ENCODE measurements at places on chromosomes 5 and 9.

- no peak for DNase-seq
- peaks cover 61% of the 10 kb centered on the region for H3K4me1 ChIP-seq
- H3K27ac ChIP-seq: peak overlapping the region; percentile 19
- no peaks in the 10 kb centered on the region for H3K36me3 ChIP-seq
- H3K27me3 ChIP-seq: no peaks in the 10 kb centered on the region
Observed at GRCh38 chr9:125509476-125509875, 197.5 kb downstream of the MAPKAP1 start.

DNA sequence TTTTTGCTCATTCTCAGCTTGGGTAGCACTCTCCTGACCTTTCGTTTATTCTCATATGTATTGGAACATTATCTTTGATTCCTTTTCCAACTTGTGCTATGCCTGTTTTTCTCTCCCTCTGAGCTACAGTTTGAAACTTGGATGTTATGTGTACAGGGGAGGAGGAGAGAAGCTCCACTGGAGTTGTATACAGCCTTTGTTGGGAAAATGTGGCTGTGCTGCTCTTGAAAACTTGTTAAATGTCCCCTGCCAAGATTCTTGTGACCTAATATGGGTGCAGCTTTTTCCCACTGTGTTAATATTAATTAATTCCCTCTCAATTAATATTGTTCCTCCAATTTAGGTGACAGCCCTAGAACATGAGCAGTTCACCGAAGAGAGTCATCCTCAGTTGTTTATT is 235.4 kb downstream of the AOPEP start:
- H3K27me3 ChIP-seq: no peaks in the 10 kb centered on the region
- H3K4me3 ChIP-seq: no peak overlapping the region
- DNase-seq: no peak
- no peaks in the 10 kb centered on the region for H3K36me3 ChIP-seq

DNA sequence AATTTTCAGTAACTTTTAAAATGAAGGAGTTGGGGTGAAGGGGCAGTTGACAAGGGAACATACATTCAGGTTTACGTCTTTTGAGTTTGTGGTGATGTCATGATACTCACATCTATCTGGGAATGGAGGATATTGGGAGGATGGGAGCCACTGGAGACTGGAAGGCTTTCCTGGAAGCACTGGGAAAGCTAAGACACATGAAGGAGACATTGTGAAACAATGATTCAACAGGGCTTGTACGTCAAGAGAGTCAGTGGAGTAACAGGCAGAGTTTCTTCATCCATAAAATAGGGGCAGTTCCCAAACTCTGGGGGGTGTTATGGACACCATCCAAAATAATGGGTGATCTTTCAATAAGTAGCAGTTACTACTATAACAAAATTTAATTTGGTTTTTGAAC is 572.8 kb downstream of the CCDC171 start:
- H3K36me3 ChIP-seq: no peaks in the 10 kb centered on the region
- H3K27me3 ChIP-seq: no peaks in the 10 kb centered on the region
- no peak overlapping the region for H3K4me3 ChIP-seq

DNA sequence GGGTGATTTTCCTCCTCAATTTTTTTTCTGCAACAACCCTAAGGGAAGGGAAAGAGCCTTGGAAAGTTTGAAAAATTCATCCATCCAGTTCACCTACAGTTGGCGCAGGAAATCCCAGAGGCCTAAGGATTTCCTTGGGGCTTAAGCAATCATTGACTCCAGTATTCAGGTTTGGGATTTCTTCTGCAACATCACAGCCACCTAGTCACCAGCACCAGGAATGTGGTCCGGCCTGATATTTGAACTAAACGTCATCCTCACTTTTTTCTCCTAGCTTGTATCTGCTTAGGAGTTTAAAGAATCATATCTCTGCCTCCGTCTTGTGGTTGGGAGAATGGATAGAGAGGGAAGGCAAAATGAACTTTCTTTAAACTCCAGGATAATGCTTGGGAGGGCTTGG is 20.2 kb upstream of the TLE4 start:
- DNase-seq: no peak
- no peaks in the 10 kb centered on the region for H3K36me3 ChIP-seq
- no peaks in the 10 kb centered on the region for H3K27me3 ChIP-seq
- H3K27ac ChIP-seq: no peak overlapping the region

DNA sequence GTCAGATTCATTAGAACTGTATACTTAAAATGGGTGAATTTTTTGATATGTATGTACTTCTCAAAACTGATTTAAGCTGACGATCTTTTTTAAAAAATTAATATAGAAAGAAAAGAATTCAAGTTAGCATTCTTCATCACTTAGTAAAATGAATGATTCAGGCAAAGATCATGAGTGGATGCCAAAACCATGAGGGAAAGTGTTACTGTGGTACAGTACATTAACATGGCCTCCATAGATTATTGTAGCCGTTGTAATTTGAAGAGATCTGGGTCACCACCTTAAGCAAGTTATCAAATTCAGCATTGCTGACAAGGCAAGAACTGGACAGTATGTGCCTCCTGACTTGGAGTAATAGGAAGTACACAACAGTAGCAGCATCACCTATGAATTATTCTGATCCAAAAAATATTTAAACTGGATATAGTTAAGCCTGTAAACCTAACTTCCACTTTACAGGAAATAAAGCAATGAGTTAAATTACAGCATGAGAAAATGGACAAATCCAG is 29.7 kb downstream of the C9orf85 start:
- no peak overlapping the region for H3K4me3 ChIP-seq
- H3K27me3 ChIP-seq: no peaks in the 10 kb centered on the region
- no peaks in the 10 kb centered on the region for H3K36me3 ChIP-seq
- DNase-seq: no peak
- H3K27ac ChIP-seq: peak overlapping the region; percentile 48
- peaks cover 46% of the 10 kb centered on the region for H3K4me1 ChIP-seq

- no peak for DNase-seq
- H3K4me1 ChIP-seq: peaks cover 20% of the 10 kb centered on the region
- peak overlapping the region; percentile 61 for H3K27ac ChIP-seq
Observed at GRCh38 chr5:101995585-101995984, 300.5 kb downstream of the SLCO4C1 start.

DNA sequence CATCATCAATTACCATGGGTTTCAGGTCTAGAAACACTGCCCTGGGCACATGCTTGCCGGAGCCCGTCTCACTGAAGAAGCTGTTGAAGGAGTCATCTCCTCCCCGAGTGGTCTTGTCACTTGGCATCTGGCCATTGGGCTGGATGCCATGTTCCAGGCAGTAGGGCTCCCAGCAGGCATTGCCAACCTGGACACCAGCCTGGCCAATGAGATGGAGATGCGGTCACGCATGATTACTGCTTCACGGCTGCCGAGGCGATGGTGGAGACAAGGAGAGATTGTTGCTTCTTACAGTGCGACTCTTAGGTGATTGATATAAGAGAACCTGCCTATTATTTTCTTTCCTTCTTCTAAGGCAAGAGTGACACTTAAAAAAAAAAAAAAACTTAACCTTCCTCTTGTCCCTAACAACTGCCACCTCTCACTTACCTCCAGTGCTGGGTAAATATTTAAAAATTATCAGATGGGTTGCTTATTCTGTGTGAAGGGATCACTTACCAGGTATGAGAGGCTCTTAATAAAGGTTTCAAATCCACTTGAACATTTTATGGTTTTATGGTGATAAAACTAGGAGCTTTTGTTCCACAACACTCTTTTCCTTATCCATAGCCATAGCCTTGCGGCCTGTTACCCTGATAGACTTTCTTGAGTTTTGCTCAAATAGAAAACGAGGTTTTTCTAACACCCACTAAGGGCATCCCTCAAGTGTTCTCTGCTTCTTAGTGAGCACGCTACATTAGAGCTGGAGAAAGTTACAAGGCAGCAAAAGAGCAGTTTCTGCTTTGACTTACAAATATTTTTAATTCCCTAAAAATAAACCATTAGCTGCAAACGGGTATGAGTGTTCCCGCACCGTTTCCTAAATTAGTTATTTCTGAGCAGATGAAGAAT is 41.2 kb downstream of the NIM1K start:
- H3K4me1 ChIP-seq: no peaks in the 10 kb centered on the region
- H3K27ac ChIP-seq: no peak overlapping the region
- H3K27me3 ChIP-seq: no peaks in the 10 kb centered on the region
- no peaks in the 10 kb centered on the region for H3K36me3 ChIP-seq

GRCh38 chr9:19117039-19117716 is 10.1 kb downstream of the PLIN2 start:
- H3K4me1 ChIP-seq: peaks cover 13% of the 10 kb centered on the region
- no peak overlapping the region for H3K27ac ChIP-seq
- DNase-seq: no peak
- peaks cover 60% of the 10 kb centered on the region for H3K36me3 ChIP-seq

- no peak overlapping the region for H3K27ac ChIP-seq
- no peak for DNase-seq
- no peak overlapping the region for H3K4me3 ChIP-seq
Observed at GRCh38 chr5:138602371-138603000, 27.3 kb upstream of the HSPA9 start.

DNA sequence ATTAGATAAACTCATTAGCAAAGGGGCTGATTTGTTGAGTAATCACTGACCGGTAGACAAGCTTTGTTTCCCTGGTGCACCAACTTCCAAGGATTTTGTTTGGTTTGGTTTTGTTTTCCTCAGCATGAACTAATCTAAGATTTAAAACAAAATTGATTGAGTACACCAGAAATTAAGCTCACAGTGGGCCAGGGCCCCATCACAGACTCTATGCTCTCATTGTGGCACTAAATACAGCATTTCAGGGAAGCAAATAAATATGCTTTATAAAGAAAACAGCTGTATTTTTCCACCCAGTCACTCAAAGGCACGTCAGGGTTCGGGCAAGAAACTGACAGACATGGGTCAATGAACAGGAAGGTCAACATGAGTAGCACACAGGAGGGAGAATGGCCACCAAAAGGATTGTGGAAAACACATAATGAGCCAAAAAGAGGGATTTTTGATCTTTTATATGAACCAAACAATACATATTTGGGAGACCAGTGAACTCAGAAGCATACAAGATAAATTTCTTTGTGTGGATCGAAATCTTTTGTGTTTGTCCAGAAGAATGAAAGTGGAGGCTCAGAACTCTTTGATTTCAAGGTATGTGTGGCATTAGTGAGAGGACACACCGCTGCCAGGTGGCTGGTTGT is 8.8 kb downstream of the CFAP77 start:
- H3K36me3 ChIP-seq: no peaks in the 10 kb centered on the region
- H3K27ac ChIP-seq: no peak overlapping the region
- no peak overlapping the region for H3K4me3 ChIP-seq
- H3K27me3 ChIP-seq: no peaks in the 10 kb centered on the region
- DNase-seq: no peak

DNA sequence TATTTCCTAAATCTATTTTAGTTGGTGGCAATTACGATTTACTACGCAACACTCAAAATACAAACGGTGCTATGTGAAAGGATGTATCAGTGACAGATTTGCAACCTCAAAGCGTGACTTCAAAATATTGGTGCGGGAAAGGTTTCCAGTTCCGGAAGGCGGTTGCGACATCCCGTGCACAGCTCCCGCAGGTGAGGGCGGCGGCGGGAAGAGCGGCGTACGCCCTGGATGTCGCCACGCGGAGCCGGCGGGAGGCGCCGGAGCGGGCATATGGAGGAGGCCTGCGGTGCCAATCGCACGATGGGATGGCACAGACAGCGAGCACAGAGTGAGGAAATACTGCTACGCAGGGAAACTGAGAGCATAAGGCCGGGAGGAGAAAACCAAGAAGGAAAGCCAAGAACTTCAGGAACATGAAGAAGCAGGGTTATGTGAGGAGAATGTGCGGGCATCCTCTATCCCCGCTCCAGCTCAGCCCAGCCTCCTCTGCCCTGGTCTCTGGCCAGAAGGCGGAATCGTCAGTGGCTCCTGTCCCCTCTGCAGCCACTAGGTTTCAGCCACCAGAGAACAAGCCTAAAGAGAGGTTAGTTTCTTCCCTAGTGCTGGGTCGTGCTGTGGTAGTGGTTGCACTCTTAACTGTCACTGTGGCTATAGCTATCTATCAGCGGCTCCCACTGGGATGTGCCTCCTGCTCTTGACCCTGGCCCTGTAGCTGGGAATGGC is 378.1 kb upstream of the TLE4 start:
- DNase-seq: peak; percentile 12
- H3K27me3 ChIP-seq: no peaks in the 10 kb centered on the region
- H3K27ac ChIP-seq: no peak overlapping the region
- no peak overlapping the region for H3K4me3 ChIP-seq

DNA sequence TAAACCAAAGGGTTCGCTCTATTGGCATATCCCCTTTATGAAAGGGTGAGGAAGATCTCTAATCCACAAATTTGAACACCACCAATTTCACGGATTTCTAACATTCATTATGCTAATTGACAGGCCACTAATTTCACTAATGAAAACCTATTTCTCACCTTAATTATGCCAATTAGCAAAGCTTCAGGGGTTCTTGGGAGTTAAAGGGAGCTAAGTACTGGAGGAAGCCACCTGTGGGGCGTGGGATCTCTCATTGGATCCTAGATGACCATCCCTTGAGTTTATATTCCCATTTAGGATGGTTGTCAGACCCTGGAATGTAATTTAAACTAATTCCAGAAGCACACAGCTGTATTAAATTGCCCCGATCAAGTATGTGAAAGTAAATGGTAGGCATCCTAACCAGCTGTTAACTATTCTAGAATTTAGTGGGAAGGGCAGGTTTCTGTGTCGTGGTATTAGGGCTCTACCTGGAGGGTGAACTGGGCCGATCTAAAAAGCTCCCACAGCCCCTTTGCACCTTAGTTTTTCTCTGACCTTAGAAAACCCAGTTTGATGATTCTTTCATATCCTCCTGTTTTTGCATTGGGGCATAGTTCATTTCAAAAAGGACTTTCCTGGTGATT is 77.1 kb downstream of the C9orf152 start:
- peaks cover 80% of the 10 kb centered on the region for H3K4me1 ChIP-seq
- peak overlapping the region; percentile 75 for H3K27ac ChIP-seq
- H3K4me3 ChIP-seq: peak overlapping the region; percentile 10
- H3K36me3 ChIP-seq: no peaks in the 10 kb centered on the region
- DNase-seq: no peak

DNA sequence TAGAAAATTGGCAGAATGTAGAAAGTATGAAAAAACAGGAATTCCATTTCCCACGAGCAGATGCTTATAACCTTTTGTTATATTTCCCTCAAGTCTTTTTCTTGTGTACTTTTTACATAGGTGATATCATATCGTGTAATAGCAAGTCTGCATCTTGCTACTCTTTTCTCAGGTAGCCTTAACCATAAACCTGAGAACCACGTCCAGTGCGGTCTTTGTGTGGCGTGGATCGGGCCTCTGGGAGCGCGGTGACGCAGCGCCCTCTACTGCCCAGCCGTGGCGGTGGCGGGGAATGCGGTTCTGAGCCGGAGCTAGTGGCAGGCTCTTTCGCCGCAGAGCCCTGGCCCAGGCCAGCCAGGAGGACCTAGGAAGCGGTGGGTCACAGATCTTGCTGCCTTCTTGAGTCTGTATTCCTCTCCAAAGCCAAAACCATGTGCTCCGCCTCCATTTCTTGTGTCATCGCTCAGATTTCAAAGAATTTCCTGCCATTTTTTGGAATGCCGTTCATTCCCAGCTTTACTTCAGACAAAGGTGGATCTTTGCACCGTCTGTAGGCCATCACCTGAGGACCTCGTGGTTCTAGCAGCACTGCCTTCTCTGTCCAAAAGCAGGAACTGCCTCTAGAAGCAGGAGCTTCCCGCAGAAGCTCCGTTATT is 71.9 kb downstream of the MVB12B start:
- no peak overlapping the region for H3K27ac ChIP-seq
- DNase-seq: peak; percentile 86
- no peaks in the 10 kb centered on the region for H3K27me3 ChIP-seq
- no peaks in the 10 kb centered on the region for H3K36me3 ChIP-seq
- H3K4me1 ChIP-seq: peaks cover 23% of the 10 kb centered on the region
